Fibroblast of the aortic adventitia (primary cell): ENCODE measurements at places on chromosomes 13 and 19. TPM values are rescaled to one million over a fixed set of nuclear protein-coding genes. Genes with fewer than 3 reads are reported as not detected.

Gene KLK14
- not detected in 2 replicates for total RNA-seq

Gene PSG6
- total RNA-seq = not detected in 2 replicates

Gene ZGLP1
- 0.16 and 0.63 TPM in 2 replicates for total RNA-seq

Gene SYNGR4
- not detected in 2 replicates for total RNA-seq

Gene C19orf38
- 0.41 and 0.81 TPM in 2 replicates for total RNA-seq
